Tibial nerve (tissue), 4 donors: ENCODE measurements at places on chromosomes 1 and 21.
A peak's percentile ranks its signal among the peaks of the same experiment; 100 is the strongest.

GRCh38 chr1:11839727-11840705, 7.6 kb downstream of the NPPA start:
- no peak for DNase-seq

DNA sequence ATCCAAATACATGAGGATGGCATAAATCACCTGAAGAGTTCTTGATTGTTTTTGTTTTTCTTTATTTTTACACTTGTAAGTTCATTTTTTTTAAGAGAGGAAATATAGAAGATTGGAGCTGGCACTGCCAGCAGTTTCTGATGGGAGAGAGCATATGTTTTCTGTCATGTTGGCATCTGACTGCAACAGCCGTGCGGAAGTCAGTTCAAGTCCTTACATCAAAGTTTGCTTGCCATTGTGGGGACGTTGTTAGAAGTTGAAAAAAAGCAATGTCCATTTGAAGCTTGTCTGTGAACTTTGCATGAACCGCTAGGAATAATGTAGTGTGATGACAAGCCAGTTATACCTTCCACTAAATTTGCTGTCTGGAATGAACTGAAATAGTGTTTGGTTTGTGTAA, 126.5 kb upstream of the USH2A start:
- DNase-seq, result no peak

DNA sequence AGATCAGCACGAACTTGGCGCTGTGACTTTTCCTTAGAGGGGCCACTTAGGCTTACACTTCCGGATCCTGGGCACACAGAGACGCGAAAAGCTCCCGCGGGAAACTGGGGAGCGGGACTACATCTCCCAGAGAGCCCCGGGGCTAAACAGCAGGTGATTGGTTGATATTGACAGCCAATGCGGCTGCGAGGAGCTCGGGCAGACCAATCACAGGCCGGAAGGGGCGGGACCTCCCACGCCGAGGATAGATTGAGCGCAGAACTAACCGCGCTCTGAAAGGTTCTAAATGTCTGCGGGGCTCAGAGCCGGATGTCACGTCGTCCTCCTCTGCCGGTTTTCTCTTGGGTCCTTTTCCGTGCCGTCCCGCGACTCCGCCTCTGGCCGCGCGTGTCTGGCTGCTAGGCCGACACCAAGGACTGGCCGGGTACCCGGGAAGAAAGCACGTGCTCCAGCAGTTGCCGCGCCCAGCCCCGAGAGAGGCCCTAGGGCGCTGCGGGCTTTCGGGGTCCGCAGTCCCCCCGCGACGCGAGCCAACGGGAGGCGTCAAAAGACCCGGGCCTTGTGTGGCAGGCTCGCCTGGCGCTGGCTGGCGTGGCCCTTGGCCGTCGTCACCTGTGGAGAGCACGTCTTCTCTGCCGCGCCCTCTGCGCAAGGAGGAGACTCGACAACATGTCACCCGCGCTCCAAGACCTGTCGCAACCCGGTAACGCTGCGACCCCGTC, at the start of gene MTR:
Gene MTR (plus strand): TSS at position 258 of the 722 bp plus-strand sequence. CDS start 412 bp downstream, at position 670.
- DNase-seq, result peak; percentile 99

- no peak for DNase-seq
Measured at GRCh38 chr21:23522751-23523150, 2084.5 kb downstream of the MRPL39 start.

GRCh38 chr1:116375148-116375886, 2.3 kb downstream of the ATP1A1 start:
- DNase-seq, result no peak

GRCh38 chr21:31460980-31461379, 116.9 kb upstream of the TIAM1 start:
- no peak for DNase-seq

GRCh38 chr1:159196543-159196942, 8.1 kb upstream of the ACKR1 start:
- DNase-seq, result no peak

GRCh38 chr1:41735631-41736260, 183.0 kb downstream of the HIVEP3 start:
- no peak for DNase-seq

- no peak for DNase-seq
Measured at GRCh38 chr1:93723733-93724270, 42.2 kb upstream of the BCAR3 start.

DNA sequence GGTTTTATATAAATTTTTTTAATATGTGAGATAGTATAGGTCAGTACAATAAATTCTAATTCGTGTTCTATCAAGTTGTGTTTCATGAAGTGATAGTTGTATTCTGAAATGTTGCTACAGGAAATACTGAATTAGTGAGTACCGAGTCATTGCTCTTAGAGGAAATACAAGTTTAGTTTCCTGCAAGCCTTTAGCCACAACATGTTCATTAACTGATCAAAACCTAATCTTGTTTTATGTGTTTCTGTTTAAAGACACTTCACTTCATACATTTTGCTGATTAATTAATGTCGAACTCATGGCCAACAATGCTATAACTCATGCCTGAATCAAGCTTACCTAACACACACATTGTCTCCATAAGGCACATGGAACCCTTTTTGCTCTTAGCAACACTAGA, 43.6 kb downstream of the LRRC7 start:
- DNase-seq, result no peak

DNA sequence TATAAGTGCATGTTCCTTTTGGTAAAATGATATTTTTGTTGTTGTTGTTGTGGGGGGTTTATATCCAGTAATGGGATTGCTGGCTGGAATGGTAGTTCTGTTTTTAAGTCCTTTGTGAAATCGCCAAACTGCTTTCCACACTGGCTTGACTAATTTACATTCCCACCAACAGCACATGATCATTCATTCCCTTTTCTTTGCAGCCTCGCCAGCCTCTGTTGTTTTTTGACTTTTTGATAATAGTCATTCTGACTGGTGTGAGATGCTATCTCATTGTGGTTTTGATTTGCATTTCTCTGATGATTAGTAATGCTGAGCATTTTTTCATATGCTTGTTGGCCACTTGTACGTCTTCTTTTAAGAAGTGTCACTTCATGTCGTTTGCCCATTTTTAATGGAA, 188.5 kb upstream of the CHRM3 start:
- no peak for DNase-seq

DNA sequence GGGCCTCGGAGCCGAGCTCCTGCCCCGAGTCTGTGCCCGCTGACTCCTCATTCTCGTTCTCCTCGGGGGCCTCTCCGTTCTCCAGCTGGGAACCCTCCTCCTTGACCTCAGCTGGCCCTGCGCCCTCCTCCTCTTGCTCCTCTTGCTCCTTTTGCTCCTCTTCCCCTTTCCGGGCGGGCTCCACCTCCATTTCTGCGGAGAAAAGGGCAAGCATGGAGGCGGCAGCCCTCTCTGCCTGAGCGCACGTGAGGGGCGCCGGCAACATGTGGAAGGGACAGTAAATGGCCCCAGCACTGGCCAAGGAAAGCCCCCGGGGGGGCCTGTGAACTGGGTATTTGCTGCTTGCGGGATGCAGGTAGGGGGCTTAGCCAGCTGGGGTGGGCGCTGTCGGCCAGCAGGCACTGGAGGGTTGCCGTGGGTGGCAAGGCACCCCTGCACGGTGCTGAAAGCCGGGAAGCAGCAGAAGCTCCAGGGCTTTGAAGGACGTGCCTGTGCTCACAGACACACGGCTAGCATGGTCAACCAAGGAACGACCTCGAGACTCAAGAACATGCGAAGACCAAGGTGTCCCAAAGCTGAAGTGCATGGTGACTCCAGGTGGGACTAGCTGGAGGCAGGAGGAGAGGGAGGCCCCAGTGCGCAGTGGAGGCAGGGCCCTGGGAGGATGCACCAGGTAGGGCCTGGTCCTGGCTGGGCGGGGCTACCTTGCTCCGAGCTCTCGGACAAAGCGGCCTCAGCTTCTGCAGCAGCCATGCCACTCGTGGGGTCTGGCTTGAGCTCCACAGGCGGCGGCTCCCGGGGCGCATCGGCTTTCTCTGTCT, 30.7 kb downstream of the ZBTB17 start:
- no peak for DNase-seq

GRCh38 chr1:26833432-26834405, 7.2 kb downstream of the ZDHHC18 start:
- no peak for DNase-seq

- no peak for DNase-seq
Measured at GRCh38 chr1:43582162-43582566, 51.5 kb downstream of the PTPRF start.

- no peak for DNase-seq
Measured at GRCh38 chr1:223304931-223305330, 59.0 kb downstream of the SUSD4 start.

GRCh38 chr1:63326106-63326472, 3.7 kb downstream of the FOXD3 start:
- no peak for DNase-seq

DNA sequence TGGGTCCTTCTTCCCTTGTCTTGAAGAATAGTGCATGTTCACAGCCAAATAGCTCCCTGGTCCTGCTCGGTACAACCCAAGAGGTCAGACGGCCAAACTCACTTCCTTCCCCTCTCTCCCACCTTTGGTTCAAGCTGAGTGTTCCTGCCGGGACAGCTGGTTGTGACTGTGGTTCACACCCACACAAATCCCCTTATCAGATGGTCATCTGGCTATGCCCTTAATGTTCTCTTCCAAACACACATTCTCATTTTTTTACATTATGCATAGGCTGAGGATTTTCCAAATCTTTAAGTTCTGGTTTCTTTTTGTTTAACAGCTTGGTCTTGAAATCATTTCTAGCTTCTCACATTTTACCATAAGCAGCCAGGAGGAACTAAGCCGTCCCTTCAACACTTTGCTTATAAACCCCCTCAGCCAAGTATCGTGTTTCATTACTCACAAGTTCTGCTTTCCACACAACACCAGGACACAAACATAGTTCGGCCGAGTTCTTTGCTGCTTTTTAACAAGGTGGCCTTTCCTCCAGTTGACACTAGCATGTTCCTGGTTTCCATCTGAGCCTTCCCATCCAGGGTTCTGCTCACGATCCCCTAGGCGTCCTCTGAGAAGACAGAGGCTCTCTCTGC, 19.7 kb upstream of the TSPEAR start:
- DNase-seq, result no peak

DNA sequence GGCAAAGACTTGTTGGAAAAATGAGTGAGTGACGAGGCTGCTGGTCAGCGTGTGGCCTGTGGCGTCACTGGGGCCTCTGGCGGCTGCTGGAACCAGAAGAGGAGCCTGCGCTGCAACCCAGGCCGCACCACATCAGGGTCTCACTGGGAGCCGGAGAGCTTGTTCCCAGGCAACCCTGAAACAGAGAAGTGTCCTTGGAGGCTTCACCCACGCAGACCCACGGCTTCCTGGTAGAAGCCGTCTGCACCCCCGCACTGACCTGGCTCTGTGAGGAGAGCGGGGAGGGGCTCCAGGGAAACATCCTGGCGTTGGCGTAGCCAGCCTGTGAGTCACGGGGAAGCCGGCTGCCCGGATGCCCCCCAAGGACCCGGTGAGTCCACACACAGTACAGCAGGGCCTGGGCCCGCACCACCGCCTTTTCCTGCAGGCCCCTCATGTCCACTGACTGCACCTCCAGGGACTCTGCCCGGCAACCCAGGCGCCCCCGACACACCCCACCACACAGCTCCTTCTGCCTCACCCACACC, 57.4 kb downstream of the COL6A1 start:
- DNase-seq, result peak; percentile 50

- DNase-seq, result no peak
Measured at GRCh38 chr1:23524163-23524562, 6.9 kb downstream of the E2F2 start.

DNA sequence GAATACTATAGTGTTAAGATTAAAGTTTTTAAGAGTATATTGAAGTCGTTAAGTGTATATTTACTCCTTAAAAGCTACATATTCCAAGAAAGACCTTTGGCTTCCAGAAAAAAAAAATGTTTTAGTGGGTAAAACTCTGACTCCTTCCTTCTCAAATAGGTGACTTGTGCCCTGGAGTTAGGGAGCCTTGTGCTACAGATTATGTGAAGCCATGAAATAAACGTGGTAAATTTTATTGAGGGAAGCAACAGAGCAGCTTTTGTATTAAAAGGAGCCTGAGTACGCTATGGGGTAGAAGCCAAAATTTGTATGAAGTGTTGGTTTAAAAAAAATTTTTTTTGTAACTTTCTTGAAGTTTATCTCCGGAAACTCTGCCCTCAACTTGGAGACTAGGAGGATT, 994 bp downstream of the RO60 start:
- no peak for DNase-seq

DNA sequence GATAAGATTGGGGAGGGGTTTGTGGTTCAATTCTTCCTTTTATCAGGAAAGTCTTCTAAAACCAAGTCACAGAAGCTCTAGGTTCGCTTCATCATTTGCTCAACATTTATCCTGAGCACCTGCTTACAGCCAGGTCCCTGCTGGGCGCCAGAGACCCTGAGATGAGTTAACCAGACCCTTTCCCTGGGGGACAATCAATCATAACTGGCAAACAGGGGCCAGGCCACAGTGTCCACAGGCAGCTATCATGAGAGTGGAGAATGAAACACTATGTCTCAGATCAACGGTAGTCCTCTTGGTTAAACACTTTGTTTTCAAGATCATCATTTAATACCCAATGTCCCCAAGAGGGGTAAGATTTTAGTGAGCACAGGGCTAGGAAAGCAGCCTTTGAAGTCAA, 146.8 kb downstream of the BEND5 start:
- no peak for DNase-seq

GRCh38 chr1:10704368-10704882, 92.0 kb downstream of the CASZ1 start:
- DNase-seq, result no peak

DNA sequence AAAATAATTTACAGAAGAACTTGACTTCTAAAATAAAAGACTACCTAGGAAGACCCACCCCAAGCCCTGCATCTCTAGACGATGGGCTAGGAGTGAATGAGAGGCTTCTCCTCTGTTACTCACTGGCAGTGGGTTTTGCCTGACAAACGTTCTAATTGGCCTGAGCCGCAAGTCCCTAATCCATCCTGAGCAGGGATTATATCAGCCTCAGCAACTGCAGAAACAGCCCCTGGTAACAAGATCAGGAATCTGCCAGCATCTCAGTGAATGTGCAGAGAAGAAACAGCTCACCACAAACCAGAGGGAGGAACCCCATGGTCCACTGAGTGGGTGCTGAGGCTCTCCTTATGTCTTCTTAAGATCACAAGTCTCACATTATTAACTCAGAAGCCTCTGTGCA, 240.6 kb downstream of the BRINP2 start:
- DNase-seq, result no peak

GRCh38 chr1:52919723-52920483, 1.6 kb downstream of the ECHDC2 start:
- no peak for DNase-seq

- DNase-seq, result no peak
Measured at GRCh38 chr1:19720973-19721372, 56.3 kb downstream of the HTR6 start.

DNA sequence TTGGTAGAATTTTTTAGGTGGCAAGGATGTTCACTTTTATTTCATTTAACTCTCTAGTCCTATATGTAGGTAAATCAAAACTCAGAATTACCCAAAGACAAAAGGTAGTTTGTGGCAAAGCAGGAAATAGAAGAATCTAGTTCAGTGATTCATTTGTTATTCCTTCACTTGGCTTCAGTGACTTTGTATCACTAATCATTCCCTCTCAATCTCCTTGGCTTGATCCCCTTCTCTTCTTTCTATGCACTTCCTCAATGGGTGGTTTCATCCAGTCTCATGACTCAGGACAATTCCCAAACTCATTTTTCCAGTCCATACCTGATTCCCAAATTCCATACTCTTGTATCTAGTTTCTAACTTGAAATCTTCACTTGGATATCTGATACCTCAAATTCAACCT, 64.9 kb downstream of the PRKACB start:
- DNase-seq, result no peak
